Stimulated activated CD8-positive, alpha-beta memory T cell treated with anti-CD3 and anti-CD28 coated beads, Interleukin-4, amount 100 ng/mL, for 24 hours (primary cell): ENCODE measurements at places on chromosomes 7 and 10.
A peak's percentile ranks its signal among the peaks of the same experiment; 100 is the strongest.

DNA sequence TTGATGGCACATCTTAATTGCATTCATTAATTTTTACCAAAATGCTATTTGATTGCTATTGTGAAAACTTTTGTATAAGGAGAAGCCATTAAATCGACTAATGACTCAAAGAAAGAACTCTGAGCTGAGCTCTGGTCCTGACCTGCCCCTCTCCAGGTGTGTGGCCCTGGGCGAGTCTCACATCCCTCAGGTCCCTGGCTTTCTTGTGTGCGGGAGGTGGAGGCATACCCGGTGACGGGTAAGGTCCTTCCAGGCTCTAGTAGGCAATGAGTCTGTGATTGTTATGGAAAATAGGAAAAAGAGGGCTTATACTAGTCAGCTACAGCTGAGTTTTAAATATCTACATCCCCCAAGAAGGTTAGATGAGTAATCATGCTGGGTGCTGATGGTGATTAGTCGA is 248.1 kb downstream of the GATA3 start:
- no peak for DNase-seq

- DNase-seq, result no peak
These were observed 66.0 kb upstream of the ANKRD1 start for GRCh38 chr10:90986870-90987269.

DNA sequence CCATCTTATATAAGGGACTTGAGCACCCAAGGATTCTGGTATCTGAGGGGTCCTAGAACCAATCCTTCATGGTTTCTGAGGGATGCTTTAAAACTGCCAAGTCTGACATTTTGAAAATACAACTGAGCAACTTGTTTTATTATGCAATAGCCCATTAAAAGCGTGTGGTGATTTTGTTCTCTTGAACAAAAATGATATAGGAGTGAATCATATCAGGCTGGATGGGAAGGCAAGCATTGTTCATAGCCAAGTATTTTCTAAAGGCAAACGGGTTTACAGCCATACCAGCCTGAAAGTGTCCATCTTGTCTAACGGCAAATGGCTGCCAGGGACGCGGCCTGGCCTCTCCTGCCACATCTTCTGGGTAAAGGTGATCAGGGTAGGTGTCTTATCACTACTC is 23.4 kb downstream of the RPP38 start:
- DNase-seq, result no peak

DNA sequence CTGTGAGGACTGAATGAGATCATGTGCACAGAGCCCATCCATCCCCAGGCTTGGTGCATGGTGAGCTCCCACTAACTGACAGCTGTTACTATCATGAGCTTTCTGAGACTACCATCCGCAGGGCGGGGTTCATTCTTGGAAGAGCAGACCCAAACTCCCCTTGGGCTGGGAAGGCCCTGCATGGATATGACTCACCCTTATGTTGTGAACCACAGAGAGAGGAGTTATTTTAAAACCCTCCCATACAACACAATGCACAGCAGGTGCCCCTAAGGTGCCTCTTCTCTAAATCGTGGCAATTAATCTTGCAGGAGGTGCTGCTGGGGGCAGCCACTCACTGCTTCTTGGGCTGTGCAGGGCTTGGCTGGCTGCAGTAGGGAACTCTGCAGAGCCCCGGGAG is 219.1 kb downstream of the GFRA1 start:
- no peak for DNase-seq

DNA sequence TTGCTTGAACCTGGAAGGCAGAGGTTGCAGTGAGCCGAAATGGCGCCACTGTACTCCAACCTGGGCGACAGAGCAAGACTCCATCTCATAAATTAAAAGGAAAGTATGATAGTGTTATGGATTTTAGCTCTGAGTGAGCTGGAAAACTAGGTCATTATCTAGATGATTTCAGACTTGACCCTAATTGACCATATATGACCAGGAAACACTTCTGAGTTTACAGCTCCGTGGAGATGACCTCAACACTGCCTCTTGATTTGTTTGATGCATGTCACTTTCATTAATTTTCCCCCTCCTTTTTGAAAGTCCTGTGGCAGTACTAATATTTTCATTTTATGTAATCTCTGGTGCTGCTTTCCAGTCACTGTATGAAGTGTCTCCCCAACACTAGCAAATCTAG is 7.8 kb upstream of the SEC61A2 start:
- DNase-seq, result no peak

- DNase-seq, result no peak
These were observed 267.3 kb upstream of the MKI67 start for GRCh38 chr10:128393546-128393945.

DNA sequence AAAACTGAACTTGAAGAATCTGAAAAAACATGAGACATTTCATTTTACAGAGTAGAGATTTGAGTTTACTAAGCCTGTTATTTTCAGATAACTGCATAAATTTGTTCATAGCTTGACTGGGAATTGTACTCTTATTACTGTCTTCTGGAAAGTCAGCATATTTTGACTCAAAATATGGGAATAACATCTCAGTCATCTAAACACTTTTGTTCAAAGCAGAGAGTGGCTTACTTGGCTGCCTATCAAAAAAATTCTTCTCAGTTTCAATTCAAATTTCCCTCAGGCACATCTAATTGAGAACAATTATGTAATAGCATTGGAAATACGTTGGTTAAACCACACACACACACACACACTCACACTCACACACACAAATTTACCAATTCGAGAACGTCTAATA is 384.6 kb downstream of the ARL4A start:
- no peak for DNase-seq

DNA sequence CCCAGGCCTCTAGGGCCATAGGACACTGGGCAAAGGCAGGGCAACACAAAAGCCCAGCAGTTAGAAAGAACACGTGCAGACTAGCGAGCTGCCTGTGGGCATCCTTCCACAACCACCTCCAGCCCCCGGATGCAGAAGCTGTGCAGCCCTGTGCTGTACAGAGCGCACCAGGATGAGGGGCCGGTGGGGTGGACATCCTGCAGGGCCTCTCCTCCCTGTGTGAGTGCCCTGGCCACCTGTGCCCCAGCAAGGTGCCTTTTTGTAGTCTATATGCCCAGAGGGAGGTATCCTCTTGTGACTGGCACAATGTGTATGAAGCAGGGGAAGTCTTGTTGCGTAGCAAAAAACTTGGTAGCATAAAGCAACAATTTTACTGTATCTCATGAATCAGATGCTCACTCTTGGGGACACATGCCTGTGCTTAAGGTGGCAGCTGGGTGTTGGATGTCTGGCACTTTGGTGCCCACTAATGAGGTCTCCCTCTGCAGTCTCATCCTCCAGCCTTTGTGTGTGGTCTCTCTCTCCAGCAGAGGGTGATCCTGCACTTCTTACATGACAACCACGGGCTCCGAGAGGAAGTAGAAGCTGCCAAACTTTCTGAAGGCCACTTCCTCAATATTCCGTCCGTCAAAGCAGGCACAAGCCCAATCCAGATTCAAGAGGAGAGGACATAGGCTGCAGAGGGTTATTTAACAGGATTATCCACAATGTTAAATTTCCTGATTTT is 8.7 kb downstream of the NCAPG2 start:
- DNase-seq, result no peak

DNA sequence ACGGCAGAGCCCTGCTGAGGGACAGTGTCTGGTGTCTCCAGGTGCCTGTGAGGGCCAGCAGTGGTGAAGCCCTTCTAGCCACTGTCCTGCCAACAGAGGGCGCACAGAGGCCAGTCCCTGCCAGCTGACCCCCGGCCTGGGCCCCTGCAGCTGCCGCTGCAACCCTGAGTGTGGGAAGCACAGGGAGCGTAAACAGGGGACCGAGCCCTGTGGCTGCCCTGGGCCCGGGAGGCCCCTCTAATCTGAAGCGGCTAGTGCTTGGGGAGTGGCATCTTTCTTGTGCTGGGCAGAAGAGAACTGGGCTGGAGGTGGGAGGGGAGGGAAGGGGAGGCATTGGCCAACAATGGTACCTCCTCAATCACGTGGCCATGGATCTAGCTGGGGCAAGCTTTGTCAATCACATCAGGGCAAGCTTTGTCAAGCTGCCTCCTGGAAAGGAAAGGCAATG is 34.6 kb downstream of the TRIM8 start:
- no peak for DNase-seq

GRCh38 chr10:62373995-62374861 is at the start of gene ZNF365:
Gene ZNF365, plus strand, starts transcription at chr10:62374369. Its CDS starts 1,825 bp downstream, at chr10:62376194.
- peak; percentile 33 for DNase-seq

- peak; percentile 26 for DNase-seq
These were observed 150.5 kb upstream of the VKORC1L1 start for GRCh38 chr7:65722361-65722792.

DNA sequence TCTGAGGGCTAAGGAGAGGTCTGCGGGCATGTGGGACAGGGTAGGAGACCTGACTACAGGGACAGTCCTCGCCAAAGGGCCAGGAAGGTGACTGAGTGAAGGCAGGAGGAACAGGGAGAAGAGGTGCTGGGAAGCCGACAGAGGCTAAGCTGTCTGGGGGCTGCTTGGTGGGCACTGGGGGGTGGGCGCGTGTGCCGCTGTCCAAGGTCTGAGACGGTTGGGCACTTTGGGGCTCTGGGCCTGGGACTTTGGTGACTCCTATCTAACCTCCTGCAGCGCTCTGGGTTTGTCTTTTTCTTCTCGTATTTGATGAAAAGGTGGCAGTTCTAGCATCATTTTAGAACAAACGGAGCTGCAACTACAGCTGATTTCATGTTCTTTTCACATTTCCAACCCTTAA is 141.5 kb downstream of the C10orf105 start:
- no peak for DNase-seq

GRCh38 chr7:119270045-119270464 is 1002.9 kb upstream of the KCND2 start:
- DNase-seq, result no peak

GRCh38 chr7:23334482-23335056 is 35.4 kb downstream of the MALSU1 start:
- DNase-seq, result no peak

DNA sequence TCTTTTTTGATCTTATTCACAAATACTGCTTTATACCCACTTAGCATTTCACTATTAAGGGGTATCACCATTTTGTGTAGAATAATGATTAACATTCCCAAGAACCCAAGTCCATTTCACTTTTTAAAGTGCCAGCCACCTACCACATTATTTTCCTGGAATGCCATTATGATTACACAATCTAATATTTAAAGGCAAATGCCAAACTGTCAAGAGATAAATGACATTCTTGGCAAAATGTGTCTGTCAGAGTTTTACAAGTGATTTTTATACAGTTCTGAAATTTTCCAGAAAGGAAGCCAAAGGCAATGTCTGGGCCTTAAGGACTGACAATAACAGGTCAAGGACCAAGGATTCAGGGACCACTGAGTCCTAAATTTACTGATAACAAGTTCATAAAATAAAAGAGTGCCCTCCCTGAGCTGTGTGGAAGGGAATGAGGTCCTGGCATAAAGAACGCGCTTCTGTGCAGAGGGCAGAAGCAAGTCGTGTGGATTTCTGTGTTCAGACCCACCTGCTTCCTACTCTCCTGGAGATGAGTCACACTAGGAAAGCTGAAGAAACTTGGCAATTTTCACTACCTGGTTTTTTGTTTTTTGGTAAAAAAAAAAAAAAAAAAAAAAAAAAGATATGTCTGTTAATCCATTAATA is 66.5 kb downstream of the UBE2H start:
- DNase-seq, result no peak
